ENCODE measurements at places on chromosomes 11 and 22. TPM values are rescaled to one million over a fixed set of nuclear protein-coding genes. Genes with fewer than 3 reads are reported as not detected.
A peak's percentile ranks its signal among the peaks of the same experiment; 100 is the strongest.

GRCh38 chr11:70324376-70325115 lies 54.1 kb downstream of the PPFIA1 start:
- DNase-seq = no peak

DNA sequence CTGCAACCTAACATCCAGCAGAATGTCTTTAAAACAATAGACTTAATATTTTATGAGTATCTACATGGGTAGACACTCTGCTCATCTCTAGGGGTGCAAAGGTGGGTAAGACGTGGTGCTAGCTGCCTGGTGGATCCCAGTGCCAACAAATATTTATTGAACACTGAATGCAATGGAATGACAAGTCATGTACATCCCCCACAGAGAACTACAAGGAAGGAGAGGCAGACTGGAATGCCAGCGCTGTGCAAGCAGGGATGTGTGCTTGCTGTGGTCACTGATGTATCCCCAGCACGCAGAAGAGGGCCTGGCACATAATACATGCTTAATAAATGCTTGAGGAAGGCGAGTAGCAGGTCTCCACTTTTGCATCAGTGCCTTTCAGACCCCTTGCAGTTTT lies 61.9 kb downstream of the CD6 start:
- no peak for DNase-seq

P4HA3 gene
- total RNA-seq = not detected

TMEM45B gene
- total RNA-seq = not detected

SLC17A6 gene
- total RNA-seq = not detected

WNT11 gene
- total RNA-seq = 2.0 TPM

- peak; percentile 72 for DNase-seq
These were observed 75.7 kb downstream of the DEPDC5 start for GRCh38 chr22:31829505-31829904.

GRCh38 chr11:63939397-63939891 lies 642 bp downstream of the NAA40 start:
- no peak for DNase-seq
